ENCODE measurements at places on chromosomes 3 and 15. TPM values are rescaled to one million over a fixed set of nuclear protein-coding genes. Genes with fewer than 3 reads are reported as not detected.

SNTN gene
- total RNA-seq, result not detected

ITIH1 gene
- total RNA-seq, result not detected

ANKRD34C gene
- not detected for total RNA-seq

SCAANT1 gene
- not detected for total RNA-seq

ARL13B gene
- total RNA-seq, result 8.0 TPM

AP3B2 gene
- total RNA-seq, result 0.52 TPM

PFKFB4 gene
- total RNA-seq, result 5.4 TPM

ZNF860 gene
- not detected for total RNA-seq

ITGB5 gene
- 0.31 TPM for total RNA-seq

CFAP100 gene
- total RNA-seq, result not detected

DNA sequence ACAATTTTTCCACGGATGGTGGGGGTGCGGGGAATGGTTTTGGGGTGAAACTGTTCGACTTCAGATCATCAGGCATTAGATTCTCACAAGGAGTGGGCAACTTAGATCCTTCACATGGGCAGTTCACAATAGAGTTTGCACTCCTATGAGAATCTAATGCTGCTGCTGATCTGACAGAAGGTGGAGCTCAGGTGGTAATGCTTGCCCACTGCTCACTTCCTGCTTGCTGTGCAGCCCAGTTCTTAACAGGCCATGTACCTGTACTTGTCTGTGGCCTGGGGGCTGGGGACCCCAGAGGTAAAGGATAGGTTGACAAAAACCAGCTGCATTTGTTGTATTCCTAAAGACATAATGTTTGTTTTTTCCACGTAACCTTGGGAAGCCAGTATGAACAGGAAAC, 16.0 kb downstream of the DZIP3 start:
- peak; percentile 22 for DNase-seq

- peak; percentile 6 for DNase-seq
Measured at GRCh38 chr3:134852893-134853351, 57.9 kb downstream of the EPHB1 start.

DNA sequence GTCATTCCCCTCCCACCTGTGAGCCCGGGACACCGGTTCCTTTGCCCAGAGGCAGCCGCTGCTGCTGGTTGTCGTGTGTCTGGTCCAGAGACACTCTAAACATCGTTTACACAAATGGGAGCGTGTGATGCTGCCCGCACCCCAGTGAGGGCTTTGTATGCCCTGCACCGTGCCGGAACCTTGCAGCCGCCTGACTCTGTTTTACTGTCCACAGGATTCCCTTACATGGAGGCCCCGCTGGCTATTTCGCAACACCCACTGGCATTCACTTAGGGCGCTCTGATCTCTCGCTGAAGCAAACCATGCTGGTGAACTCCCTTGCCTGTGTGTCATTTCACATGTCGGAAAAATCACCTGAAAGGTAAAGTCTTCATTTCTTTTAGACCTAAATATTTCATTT, 100.8 kb upstream of the SLC6A6 start:
- no peak for DNase-seq

GRCh38 chr15:48967336-48967735, 3.6 kb upstream of the SHC4 start:
- DNase-seq, result no peak

GRCh38 chr3:134338516-134339261, 35.6 kb downstream of the AMOTL2 start:
- DNase-seq, result no peak

- no peak for DNase-seq
Measured at GRCh38 chr15:25331404-25331803, 107.4 kb downstream of the UBE3A start.

GRCh38 chr3:54087581-54088410, 34.6 kb upstream of the CACNA2D3 start:
- no peak for DNase-seq

GRCh38 chr3:123039178-123039577, 11.6 kb upstream of the SEMA5B start:
- DNase-seq, result no peak

DNA sequence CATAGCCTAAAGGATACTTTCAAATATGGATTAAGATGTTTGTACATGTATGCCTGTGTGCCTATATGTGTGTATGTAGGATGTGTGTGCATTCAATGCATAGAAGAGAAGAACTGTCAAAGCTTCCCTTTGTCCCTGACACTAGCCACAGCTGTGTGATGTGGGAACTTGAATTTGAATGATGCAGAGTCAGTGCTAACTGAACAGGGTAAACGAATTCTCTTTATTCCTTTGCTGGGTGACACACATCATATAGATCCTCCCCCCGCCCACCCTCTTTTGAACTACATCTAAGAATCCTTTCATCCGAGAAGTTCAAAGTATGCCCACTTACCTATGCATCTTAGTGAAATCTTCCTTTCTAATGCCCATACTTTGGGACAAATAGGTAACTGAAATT, 228.3 kb downstream of the GAP43 start:
- no peak for DNase-seq

- DNase-seq, result no peak
Measured at GRCh38 chr15:71775856-71776255, 34.5 kb upstream of the NR2E3 start.

- DNase-seq, result no peak
Measured at GRCh38 chr3:122025296-122025695, 3.2 kb upstream of the ILDR1 start.

DNA sequence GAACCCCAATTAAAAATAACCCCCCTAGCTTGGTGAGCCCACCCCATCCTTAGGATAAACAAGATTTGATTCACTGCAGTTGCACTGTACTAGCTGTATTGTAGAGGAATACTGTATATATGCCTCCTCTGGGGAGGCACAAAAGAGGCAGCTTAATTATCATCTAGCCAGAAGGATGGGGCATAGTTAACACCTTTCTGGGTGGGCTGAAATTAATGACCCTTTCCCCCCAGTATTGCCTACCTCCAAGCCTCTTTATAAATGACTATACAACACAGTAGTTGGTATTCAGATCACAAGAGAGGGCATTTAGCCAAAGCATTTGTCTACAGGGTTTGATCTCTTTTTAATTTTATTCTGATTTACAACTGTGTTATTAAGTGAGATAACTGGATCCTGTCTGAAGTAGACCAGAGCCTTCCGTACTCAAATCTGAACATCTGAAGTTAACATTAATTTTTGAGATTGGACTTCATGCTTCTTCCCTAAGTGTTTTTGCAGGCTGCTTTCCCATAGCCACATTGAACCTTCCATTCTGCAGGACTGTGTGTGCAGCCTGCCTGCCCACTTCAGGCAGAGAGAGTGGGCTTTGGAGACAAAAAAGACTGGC, 807.0 kb upstream of the ARRDC4 start:
- no peak for DNase-seq

- no peak for DNase-seq
Measured at GRCh38 chr3:191148131-191148530, 50.9 kb upstream of the OSTN start.

DNA sequence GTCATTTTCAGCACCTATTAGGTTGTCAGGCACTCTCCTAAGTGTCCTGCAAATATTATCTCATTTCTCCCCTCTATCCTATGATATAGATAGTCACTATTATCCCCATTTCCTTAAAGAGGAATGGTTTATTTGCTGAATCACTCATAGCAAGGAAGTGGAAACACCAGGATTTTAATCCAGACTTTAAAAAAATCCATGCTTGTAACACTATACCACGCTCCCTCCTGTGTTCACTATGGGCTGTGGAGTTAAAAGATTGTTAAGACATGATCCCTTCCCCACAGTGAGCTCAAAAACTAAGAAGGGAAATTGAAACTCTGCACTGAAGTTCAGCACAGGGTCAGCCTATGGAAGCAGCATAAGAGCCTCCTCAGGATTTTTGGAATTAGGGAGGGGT, 60.2 kb downstream of the TMEM39A start:
- DNase-seq, result no peak

DNA sequence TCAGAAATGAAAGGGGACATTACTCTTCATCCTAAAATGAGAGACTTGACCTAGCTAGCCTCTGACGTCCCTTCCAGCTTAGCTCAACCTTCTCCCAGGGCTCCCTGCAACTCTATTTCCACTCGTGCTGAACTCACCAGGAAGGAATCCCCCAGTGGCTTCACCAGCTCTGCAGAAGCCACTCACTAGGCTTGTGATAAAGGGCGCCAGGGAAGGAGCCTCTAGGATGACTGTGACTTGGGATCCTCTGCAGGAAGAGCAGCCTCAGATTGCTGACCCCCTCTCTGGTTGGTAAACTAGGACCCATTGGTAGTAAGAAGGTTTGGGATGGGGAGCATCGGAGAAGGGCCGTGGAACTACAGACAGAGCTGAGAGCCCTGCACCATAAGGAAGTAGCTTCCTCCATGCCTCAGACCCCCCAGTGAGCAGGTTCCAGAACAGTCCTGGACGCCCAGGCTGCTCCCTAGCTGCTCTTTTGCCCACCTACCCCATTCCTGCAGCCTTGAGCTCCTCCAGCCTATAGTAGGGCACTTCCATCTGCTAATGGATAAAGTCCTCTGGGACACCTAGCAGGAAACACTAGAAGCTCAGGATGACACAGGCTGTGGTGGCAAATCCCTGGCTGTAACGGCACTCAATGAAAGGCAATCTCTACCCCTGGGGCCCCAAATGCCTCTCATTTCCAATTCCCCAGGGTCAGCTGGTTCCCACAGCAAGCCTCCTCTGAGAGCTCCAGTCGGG, 26.0 kb downstream of the PLA2G4F start:
- DNase-seq, result no peak

DNA sequence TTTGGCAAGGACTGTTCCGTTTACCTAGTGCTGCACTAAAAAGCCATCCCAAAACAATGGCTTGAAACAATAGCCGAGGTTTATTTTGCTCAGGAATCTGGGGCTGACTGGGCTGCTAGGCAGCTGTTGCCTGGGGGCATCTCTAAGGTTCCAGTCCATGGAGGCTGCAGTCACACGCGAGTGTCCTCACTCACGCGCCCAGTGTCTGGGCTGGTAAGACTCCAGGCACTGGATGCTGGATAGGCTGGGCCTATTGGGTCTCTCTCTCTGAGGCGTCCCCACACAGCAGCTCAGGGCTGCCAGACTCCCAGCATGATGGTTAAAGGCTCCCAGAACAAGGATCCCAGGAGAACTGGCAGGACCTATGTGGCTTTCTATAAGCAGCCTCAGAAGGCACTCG, 34.2 kb downstream of the ALS2CL start:
- DNase-seq, result no peak

DNA sequence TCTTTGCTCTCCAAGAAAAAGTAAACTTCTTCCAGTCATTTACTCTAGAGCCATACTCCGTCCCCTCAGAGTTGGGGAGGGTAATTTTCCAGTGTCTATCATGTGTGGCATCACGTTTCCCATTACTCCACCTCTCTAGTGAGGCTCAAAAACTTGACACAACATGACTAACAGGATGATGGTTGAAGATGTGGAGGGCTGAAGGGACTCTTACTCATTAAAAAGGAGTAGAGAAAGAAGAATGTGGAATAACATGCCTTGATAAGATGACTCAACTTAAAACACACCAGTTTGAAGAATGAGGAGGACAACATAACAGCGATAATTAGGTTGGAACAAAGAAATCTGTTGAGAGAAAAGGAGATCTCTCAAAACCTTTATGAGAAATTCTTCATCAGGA, 894.3 kb downstream of the OTOL1 start:
- no peak for DNase-seq

DNA sequence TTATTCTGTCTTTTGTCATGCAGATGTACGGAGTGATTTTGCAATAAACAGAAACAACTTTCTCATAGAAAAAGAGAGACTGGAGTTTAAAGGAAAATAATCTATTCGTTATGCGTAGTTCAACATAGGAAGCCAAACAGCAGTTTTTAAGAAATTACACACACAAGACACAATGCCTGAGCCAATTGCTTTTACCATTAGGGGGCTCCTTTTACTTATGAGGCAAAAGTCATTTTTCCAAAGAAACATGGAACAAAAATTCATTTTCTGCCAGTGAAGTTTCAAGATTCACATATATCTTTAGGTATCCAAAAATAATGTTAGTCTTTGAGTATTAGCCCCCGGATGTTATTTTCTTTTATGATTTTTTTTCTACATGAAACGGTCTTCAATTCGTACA, 10.7 kb downstream of the CNTN6 start:
- DNase-seq, result no peak

DNA sequence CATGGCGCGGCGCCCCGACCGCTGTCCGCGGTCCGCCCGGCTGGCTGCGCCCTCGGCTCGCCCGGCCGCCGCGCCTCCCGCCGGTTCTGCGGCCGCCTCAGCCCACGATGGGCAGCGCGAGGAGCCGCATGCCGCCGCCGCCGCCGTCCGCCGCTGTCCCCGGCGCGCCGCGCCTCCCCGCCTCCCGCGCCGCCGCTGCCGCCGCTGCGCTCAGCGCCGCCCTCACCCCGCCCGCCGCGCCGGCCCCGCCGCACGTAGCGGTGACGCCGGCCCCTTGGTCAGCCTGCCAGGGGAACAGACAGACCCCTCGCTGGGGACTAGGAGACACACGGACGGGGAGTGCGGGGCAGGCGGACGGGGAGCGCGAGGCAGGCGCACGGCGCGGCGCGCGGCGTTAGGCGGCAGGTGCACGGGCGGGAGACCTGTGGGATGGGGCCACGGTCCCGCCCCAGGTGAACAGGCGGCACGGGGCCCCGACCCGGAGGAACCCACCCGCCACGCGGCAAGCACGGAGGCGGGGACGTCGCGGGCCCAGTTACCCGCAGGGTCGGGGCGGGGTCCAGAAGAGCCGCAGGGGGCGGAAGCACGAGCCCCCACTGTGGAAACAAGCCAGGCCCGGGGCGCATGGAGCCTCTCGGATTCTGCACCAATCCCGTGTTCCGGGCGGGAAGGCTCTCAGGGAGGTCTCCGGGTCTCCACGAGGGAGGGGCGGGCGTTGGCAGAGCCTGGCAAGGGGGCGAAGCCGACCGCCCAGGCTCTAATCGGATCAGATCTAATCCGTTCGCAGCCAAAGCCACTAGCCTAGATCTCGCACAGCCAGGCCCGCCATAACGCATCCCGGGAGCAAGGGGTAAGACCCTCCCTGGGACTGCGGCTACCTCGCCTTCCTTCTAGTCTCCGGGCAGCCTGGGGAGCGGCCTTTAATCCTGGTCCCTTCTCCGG, at the start of gene CSPG5:
Gene CSPG5 (minus strand): TSS at position 175 of the 942 bp plus-strand sequence. CDS start 172 bp downstream, at position 3.
- DNase-seq, result no peak

GRCh38 chr15:70569091-70569713, 194.2 kb downstream of the UACA start:
- no peak for DNase-seq

DNA sequence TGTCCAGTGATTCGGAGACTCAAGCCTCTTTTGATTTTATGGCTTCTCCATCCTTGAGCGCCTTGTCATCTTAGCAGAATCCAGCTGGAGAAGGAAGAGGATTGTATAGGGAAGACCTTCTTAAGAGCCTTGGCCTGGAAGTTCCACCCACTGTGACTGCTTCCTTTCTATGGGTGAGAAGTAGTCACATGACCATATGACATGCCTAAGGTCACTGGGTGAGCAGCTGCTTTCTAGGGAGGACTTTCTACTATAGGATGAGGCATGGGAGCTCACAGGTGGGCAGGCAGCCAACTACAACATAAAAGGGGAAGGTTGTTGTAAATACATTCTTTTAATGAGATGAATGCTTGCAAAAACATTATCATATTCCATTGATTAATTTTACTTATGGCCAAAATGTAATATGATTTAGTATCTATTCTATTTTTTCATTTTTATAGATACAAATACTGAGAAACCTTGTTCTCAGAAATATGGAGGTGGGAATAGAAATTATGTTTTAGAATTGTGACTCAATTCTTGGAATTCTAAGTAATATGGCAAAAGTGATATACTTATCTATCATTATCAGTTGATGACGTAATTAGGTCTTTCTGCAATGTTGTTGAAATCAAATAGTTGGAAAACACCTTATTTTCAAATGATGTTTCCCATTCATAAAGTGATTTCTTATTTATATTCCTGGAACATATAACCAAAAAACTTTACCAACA, 53.6 kb upstream of the MINAR1 start:
- no peak for DNase-seq

GRCh38 chr15:63979262-63979793, 67.0 kb downstream of the DAPK2 start:
- DNase-seq, result no peak

Measured in activated naive CD4-positive, alpha-beta T cell treated with anti-CD3 and anti-CD28 coated beads for 36 hours (primary cell).